ENCODE measurements at places on chromosomes 16 and 17. TPM values are rescaled to one million over a fixed set of nuclear protein-coding genes. Genes with fewer than 3 reads are reported as not detected.

The DPEP3 gene
- total RNA-seq: not detected

- no peak for DNase-seq
Measured at GRCh38 chr16:64109241-64109640, 1012.6 kb downstream of the CDH11 start.

- DNase-seq: no peak
Measured at GRCh38 chr17:57662041-57662440, 83.1 kb downstream of the CCDC182 start.

GRCh38 chr17:72338847-72339790, 218.3 kb downstream of the SOX9 start:
- DNase-seq: no peak

The CACNG1 gene
- not detected for total RNA-seq

The UMOD gene
- not detected for total RNA-seq

- DNase-seq: no peak
Measured at GRCh38 chr16:85104147-85104546, 8.1 kb downstream of the CIBAR2 start.

- no peak for DNase-seq
Measured at GRCh38 chr17:6843241-6843880, 11.8 kb upstream of the TEKT1 start.

The MFAP4 gene
- total RNA-seq: not detected

DNA sequence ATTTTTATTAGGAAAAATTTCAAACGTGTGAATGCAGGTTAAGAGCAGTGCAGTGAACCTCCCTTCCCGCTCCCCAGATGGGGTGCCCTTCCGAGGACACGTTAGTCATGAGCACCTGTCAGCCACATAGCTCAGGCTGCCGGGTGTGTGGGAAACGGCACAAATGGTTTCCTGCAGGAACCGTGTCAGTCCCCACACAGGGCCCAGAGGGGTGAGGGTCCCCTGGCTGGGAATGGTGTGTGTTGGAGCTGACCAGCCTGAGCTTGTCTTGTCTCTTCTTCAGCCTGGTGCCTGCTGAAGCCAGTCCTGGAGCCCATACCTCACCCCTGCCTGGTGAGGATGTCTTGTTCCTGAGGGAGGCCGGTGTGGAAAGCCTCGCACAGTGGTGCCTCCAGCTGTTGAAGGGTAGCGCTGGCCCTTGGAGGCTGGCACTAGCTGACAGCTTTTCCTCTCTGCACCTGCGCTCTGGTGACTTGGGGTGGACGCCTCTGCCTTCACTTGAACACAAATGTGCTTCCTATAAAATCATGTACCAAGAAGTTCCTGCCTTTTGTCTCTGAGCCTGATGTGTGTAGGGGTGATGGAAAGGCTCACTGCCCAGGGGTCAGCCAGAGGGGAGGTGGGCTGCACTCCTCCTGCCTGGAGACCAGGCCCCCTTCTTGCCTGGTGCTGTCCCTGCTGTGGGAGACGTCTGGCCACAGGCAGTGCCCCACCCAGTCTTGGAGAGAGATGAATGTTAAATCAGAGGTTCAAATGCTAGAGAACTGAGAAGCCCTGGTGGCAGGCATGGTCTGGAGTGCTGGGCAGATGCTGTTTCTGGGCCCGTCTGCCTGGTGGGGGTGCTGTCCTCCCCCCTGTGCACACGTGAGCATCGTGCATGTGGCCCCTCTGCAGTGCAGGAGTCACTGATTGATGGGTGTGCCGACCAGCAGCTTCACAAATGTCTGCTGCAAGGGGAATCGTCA, 102.6 kb upstream of the ZNF750 start:
- no peak for DNase-seq

GRCh38 chr17:83062818-83063671, 16.4 kb upstream of the METRNL start:
- DNase-seq: no peak

- DNase-seq: no peak
Measured at GRCh38 chr16:81319221-81319912, 4.6 kb downstream of the GAN start.

The MYH2 gene
- not detected for total RNA-seq

- no peak for DNase-seq
Measured at GRCh38 chr17:42568341-42569111, 1.6 kb downstream of the MLX start.

The GNGT2 gene
- total RNA-seq: 40.0 TPM

DNA sequence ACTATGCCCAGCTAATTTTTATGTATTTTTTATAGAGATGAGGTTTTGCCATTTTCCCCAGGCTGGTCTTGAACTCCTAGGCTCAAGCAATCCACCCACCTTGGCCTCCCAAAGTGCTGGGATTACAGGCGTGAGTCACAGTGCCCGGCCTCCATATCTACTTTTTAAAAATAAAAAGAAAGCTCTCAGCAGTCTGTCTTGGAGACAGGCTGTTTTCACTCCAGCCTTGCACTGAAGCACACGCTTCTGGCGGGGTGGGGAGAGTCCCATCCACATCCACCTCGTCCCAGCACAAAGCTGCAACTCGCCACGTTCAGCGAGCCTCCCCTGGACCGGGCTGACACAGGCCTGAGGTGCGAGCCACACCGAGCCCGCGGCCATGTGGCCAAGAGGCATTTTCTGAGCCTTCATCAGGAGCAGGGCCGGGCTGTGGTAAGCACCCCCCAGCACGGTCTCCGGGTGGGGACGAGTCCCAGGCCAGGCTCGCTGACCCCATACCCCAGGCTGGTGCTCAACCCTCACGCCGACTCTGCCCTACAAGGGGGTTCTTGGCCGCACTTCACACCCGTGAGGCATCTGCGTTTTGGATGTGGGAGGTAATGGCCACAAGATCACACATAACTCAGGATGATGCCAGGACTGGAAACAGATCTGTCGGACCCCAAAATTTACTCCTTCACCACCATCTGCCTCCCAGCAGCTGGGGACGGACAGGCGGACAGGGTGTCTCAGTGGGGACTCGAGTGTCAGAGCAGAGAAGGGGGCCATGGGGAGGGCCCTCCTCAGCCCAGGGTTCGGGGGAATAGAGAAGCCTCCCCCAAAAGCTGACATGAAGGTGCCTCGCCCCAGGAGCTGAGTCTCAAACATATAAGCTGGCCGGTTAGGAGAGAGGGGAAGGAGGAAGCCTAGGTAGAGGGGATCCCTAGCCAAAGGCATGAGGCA, 28.6 kb downstream of the TBC1D16 start:
- DNase-seq: no peak

The OR1F1 gene
- not detected for total RNA-seq

DNA sequence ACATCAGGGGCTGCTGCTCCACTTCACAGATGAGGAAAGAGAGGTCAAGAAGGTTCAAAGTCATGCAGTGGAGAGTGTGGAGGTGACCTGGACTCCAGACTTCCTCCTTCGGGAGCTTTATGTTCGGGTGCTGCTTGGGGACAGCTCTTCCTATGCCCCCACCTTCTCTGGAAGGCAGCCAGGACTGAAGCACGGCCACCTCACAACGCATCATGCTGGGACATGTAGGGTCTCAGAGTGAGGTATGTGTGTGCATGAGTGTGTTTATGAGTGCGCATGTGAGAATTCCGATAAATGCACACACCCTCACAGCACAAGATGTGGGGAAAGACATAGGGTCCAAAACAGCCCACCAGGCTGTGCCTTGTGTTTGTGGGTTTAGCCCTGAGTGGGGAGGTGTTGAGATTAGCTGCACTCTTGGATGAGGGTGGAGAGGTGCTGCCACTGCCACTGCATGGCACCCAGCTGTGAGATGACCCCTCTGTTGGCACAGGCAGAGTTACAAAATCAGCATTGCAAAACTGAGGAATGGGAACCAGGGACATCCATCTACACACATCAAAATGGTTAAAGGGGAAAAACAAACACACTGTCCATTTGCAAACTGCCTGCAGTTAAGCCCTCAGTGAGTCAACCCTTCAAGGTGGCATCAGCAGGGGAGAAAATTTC, 367.4 kb downstream of the SEC14L1 start:
- DNase-seq: no peak

DNA sequence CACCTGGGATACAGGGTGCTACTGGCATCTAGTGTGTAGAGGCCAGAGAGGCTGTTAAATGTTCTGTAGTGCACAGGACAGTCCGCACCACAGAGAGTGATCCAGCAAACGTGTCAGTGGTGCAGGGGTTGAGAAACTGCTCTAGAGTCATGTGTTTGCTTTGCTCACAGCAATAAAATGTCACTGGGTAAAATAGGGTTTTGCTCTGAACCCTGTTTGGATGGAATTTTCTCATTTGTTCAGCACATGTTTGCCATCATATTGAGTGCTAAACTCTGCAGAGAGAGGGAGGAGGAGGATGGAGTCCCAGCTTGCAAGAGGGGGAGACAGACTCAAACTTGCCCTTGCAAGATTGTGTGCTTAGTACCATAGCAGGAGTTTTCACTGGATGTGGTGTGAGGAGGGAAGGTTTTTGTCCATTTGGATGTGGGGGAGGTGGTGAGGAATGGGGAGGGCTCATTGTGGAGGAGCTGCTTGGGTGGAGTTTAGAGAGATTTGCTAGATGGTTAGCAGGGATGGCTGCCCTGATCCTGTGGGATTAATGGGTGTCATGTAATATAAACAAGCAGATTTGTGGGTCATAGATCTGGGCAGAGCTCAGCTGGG, 11.8 kb downstream of the PLCG2 start:
- no peak for DNase-seq

DNA sequence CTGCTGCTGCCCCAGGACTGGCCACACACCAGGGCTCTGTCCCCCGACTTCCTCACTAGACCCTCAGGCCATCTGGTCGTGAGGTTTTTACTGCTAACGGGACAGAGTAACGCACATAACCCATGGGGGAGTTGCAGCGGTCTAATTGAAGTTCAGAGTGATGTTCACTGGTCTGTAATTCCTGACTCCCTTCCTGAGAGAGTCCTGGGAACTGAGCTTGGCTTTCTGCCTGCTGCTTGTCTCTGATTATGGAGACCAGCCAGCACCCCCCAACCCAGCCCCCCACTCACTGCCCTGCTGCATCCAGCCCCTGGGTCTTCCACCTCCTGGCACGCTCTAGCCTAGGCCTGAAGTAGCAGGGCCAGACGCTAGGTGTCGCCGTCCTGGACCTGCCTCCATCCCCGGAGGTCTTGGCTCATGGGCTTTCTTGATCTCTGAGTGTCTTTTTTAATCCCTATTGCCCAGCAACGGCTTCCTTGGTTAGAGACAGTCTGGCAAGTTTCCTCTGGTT, 192.9 kb downstream of the CCDC182 start:
- DNase-seq: peak; percentile 51

The NPIPA8 gene
- 0.23 TPM for total RNA-seq

DNA sequence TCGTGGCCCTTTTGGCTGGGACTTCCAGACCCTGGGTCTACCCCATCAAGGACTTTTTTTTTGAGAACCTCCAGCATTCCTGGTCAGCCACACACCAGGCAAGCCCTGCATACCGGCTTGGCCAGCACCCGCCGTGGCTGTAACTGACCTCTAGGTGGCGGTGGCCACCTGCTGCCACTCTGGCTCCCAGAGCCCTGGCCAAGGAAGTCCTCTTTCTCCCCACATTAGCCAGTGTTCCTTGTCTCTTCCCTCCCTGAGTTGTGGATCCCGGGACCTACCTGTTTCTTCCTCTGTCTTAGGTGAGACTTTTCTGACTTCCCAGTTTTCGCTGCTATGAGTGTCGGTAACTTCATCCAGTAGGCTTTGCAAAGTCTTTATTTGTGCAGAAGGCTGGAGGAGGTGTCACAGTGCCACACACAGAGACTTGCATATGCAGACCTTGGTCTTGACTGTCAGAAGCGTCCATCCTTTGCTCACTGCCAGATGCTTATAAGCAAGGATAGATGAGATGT, 348.3 kb downstream of the CPPED1 start:
- peak; percentile 38 for DNase-seq

GRCh38 chr17:33012522-33013033, 20.9 kb downstream of the SPACA3 start:
- DNase-seq: no peak

GRCh38 chr16:23104032-23104955, 45.0 kb downstream of the USP31 start:
- no peak for DNase-seq

DNA sequence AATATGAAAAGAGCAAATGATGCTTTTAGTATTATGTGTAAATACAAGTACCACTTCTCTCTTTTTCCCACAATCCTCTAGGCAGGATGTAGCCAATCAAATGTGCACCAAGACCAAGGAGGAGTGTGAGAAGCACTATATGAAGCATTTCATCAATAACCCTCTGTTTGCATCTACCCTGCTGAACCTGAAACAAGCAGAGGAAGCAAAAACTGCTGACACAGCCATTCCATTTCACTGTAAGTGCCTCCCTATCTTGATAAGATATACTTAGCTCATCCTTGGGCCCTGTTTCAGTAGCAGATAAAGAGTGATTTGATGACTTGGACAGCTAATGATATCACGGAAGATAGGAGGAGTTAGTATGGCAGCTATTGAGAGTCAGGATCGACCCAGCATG, 33.7 kb downstream of the TADA2A start:
- DNase-seq: no peak

DNA sequence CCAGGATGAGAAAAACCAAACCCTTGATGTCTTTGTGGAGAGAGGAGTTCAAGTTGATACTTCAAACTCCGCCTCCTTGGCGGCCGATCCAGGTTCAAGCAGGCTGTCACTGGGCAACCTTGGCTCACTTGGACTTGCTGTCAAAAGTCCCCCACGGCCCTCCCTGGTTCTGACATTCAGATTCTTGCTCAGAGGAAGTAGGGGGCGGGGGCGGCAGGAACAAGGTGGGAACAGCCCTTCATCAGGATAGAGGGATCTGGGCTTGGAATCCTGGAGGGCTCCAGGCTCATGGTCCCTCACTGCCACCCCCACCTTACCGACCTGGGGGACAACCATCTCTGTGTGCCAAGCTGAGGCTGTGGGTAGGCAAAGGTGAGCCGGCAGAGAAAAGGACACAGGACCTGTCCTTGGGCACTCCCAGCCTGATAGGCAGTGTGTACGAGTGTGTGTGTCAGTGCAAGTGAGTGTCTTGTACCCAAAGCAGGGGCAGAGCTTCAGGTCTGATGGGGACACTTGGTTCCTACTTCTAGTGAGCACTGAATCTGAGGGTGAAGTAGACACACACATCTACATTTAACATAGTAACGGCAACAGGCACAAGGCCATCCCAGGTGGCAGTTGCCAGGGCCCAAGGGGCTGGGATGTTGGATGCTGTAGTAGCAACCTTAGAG, 6.6 kb upstream of the TSPOAP1 start:
- DNase-seq: peak; percentile 71

GRCh38 chr16:88353691-88354090, 29.1 kb upstream of the ZNF469 start:
- DNase-seq: no peak

- no peak for DNase-seq
Measured at GRCh38 chr17:50891577-50891989, 25.4 kb upstream of the TOB1 start.

The HASPIN gene
- total RNA-seq: 28.1 TPM

- peak; percentile 68 for DNase-seq
Measured at GRCh38 chr17:73255671-73256181, 6.0 kb downstream of the CPSF4L start.

The HSF4 gene
- total RNA-seq: 31.5 TPM

- peak; percentile 96 for DNase-seq
Measured at GRCh38 chr17:2266045-2266864, 37.3 kb downstream of the SMG6 start.
